Endodermal cell (in vitro differentiated cells): ENCODE measurements at places on chromosomes 11 and 22. TPM values are rescaled to one million over a fixed set of nuclear protein-coding genes. Genes with fewer than 3 reads are reported as not detected.

DNA sequence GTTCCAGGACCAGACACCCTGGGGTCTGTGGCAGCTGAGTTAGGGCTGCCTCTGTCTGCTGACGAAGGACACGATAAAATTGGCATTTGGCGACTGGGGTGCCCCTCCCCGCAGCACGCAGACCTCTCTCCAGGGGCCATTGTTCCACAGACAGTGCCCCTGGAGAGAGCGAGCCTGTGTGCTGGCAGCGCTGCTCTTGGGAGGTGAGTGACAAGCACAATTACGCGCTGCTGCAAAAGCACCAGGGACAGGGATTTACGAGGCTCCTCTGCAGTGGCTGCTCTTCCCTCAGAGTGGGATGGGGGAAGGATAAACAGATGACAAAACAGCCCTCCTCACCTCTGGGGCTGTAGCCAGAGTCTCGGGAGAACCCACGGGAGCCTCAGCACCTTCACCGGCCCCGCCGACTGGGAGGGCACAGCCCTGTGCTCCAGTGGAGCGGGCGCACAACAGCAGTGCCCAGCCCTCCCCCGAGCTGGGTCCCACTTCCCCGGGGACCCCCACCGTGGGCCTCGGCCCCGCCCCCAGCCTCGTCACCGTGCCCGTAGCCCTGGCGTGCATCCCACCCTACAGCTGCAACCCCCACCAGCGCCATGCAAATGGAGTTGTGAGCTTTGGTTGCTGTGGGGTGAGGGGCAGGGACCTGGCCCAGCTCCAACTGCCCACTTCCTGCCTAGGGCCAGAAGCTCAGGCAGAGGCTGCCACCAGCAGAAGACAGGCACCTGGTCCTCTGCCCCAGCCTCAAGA is 19.6 kb downstream of the CHID1 start:
- no peaks in the 10 kb centered on the region for H3K4me1 ChIP-seq
- H3K36me3 ChIP-seq: peaks cover 9% of the 10 kb centered on the region
- H3K27me3 ChIP-seq: no peaks in the 10 kb centered on the region
- no peak for DNase-seq
- H3K27ac ChIP-seq: peak overlapping the region; percentile 59
- H3K4me3 ChIP-seq: no peak overlapping the region

DNA sequence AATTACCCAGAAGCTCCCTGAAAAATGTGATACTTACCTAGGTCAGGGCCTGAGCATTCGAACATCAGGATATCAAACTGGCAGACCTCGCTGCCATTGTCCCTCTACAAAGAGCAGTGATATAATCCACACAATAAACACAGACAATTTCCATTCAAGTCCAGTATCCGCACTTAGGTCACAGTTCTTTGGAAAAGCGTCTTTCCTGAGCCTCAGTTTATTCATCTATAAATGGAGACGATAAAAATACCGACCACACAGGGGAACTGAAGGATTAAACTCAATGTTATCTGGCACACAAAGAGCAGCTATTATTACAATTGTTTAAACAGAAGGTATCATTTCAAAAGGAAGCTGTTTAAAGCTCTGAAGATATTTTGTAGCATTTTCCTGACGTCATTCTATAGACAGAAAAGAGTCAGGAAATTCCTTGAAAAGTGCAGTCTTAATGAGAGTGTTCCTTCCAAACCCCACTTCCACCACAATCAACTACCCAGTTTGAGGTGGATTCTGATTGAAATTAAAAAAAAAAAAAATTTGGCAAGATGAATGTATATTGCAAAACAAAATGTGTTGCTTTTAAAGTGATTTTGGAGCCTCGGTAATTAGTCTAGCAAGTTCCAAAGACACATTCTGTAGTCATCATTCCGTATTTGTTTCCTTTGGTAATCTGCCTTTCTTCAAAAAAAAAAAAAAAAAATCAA is 47.2 kb upstream of the IGSF9B start:
- no peaks in the 10 kb centered on the region for H3K4me1 ChIP-seq
- H3K27me3 ChIP-seq: no peaks in the 10 kb centered on the region
- no peak overlapping the region for H3K27ac ChIP-seq
- DNase-seq: no peak
- no peaks in the 10 kb centered on the region for H3K36me3 ChIP-seq

GRCh38 chr11:63532117-63532516 is 4.5 kb upstream of the PLAAT4 start:
- H3K4me3 ChIP-seq: peak overlapping the region; percentile 16
- no peak overlapping the region for H3K27ac ChIP-seq
- no peak for DNase-seq
- H3K36me3 ChIP-seq: no peaks in the 10 kb centered on the region

GRCh38 chr11:119794141-119794665 is 65.2 kb upstream of the NECTIN1 start:
- DNase-seq: no peak
- no peak overlapping the region for H3K27ac ChIP-seq
- peaks cover 10% of the 10 kb centered on the region for H3K4me1 ChIP-seq
- peaks cover 38% of the 10 kb centered on the region for H3K27me3 ChIP-seq
- no peak overlapping the region for H3K4me3 ChIP-seq

DNA sequence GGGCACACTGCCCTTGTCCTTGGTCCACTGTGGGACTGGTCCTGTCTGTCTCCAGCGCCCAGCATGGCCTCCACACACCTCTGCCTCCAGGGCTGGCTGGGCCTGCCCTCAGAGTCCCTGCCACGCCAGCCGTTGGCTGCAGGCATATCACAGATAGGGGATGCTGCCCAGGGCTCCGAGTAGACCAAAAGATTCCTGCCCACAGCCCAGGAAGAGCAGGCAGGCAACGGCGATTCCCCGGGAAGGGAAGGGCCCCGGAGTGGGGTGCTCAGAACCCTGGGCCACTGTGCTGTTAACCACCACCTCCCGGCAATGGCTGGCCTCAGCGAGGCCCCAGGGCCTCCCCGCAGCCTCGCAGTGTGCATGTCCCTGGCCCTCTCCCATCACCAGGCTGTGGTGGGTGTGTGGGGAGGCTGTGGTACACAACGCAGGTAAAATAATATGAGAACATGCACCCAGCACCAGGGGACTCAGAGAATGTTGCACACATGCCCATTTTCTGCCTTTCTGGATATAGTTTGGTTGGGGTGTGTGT is 2.2 kb downstream of the IFITM5 start:
- no peak overlapping the region for H3K27ac ChIP-seq
- no peak overlapping the region for H3K4me3 ChIP-seq
- peaks cover 5% of the 10 kb centered on the region for H3K4me1 ChIP-seq
- DNase-seq: peak; percentile 35

DNA sequence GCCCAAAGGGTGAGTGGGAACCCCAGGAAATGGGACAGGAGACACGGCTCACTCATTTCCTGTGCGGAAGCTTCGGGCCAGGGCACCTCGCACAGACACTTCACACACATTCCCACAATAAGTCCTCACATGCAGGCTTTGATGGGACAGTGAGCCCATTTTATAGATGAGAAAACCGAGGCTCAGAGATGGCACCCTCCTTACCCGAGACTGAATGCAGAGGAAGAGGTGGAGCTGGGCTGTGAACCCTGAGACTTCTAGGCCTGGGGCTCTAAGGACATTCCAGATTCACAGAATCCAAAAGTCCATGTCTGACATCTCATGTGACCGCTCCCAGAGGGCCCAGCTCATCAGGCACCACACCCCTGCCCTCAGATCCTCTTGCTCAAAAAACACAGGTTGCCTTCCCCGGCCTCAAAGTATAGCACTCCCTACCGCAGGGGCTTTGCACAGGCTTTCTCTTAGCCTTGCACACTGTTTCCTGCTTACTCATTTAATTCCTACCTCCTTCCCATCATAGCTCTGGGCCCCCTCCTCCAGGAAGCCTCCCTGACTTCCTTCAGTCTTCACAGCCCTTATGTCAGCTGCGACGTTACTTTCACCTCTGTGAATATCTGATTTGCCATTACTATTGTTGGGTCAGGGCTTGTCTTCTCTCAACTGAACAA is 57.1 kb upstream of the TCF20 start:
- H3K4me3 ChIP-seq: no peak overlapping the region
- H3K36me3 ChIP-seq: no peaks in the 10 kb centered on the region
- no peak overlapping the region for H3K27ac ChIP-seq
- H3K27me3 ChIP-seq: no peaks in the 10 kb centered on the region
- H3K4me1 ChIP-seq: no peaks in the 10 kb centered on the region

- peaks cover 5% of the 10 kb centered on the region for H3K36me3 ChIP-seq
- H3K27me3 ChIP-seq: no peaks in the 10 kb centered on the region
- DNase-seq: peak; percentile 68
- no peak overlapping the region for H3K4me3 ChIP-seq
- no peaks in the 10 kb centered on the region for H3K4me1 ChIP-seq
Measured at GRCh38 chr22:17807578-17808410, 33.5 kb upstream of the BID start.

- H3K27me3 ChIP-seq: peaks cover 57% of the 10 kb centered on the region
- H3K27ac ChIP-seq: no peak overlapping the region
- no peak overlapping the region for H3K4me3 ChIP-seq
- H3K4me1 ChIP-seq: no peaks in the 10 kb centered on the region
Measured at GRCh38 chr22:50529416-50529896, 356 bp downstream of the TYMP start.

DNA sequence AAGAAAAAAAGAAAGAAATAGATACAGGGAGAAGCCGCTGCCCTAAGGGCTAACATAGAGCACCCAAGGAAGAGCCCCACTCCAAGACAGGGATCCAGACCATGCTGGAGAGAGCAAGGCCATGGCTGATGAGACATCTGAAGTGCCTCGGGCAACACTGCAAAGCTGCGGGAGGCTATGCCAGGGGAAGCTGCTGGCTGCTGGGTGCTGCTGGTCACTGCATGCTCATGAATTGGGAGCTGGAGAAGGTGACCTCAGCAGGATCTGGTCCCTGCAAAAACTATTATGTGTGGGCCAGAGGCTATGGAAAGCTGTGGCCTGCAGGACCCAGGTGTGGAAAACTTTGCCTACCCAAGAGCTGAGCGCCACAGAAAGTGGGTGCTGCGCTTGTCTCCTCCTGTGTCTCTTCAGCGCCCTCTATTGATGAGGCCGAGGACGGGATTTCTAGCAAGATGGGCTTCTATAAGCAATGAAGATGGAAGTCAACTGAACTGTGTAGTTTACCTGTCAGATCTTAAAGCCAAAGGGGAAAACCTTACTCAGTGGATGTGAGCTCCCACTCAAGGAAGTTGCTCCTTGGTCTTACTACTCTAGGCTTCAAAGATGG is 17.3 kb upstream of the SLC29A2 start:
- no peak overlapping the region for H3K27ac ChIP-seq
- peak; percentile 94 for DNase-seq
- H3K27me3 ChIP-seq: peaks cover 8% of the 10 kb centered on the region

GRCh38 chr11:124934862-124935547 is 842 bp downstream of the HEPACAM start:
- H3K36me3 ChIP-seq: no peaks in the 10 kb centered on the region
- H3K4me1 ChIP-seq: no peaks in the 10 kb centered on the region

GRCh38 chr11:29227811-29228210 is 789.0 kb downstream of the KCNA4 start:
- DNase-seq: no peak
- no peaks in the 10 kb centered on the region for H3K36me3 ChIP-seq
- no peak overlapping the region for H3K4me3 ChIP-seq
- H3K27ac ChIP-seq: no peak overlapping the region
- H3K4me1 ChIP-seq: no peaks in the 10 kb centered on the region
- no peaks in the 10 kb centered on the region for H3K27me3 ChIP-seq

DNA sequence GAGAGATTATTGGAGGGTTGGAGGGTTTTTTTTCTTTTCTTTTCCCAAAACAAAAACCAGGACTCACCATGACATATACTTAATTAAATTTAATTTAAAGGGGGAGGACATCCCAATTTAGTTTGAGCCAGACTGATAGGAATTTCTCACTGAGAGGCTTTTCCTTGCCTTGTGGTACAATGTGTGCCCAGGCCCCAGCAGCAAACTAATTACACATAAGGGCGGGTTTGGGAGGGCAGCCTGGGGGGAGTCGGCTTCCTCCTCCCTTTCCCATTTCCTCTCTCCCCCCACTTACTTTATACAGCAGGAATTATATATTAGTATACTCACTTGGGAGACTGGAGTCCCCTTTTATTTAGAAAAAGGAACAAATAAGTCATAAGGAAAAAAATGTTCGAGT is 2.9 kb downstream of the TEAD1 start:
- H3K27ac ChIP-seq: no peak overlapping the region
- peaks cover 10% of the 10 kb centered on the region for H3K36me3 ChIP-seq
- peak; percentile 54 for DNase-seq
- H3K27me3 ChIP-seq: no peaks in the 10 kb centered on the region
- H3K4me1 ChIP-seq: peaks cover 27% of the 10 kb centered on the region

DNA sequence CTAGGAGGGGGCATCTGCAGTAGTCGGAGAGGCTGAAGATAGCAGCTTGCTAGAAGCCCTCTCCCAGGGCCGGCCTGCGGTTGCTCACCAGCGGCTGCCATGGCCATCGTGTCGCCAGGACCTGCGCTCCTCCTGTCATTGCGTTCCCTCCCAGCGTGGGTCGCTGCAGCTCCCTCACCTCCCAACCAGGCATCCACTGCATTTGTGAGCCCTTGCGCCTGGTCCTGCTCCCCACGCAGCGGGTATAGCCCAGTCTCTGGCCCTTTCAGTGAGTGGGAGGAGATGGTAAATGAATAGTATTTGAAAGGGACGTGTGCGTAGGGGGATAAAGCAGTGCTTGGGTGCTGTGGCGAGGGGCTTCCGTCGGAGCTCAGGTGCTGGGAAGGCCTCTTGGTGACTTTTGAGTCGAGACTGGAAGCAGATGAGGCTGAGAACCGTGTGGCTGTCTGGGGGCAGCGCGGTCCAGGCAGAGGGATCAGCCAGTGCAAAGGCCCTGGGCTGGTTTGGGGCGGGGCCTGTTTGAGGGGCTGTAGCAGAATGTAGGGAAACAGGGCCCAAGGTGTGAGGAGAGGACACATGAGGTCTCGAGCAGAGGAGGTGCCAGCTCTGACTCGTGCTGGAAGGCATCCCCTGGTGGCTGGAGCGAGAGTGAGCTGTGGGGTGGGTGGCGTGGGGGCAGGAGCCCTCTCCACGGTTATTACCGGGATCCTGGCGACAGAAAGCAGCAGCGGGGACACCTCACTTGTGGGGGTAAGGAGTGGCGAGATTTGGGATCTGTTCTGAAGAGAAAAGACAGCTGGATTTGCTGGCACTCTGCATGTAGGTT is 39.3 kb downstream of the LRP5 start:
- no peaks in the 10 kb centered on the region for H3K27me3 ChIP-seq
- H3K4me3 ChIP-seq: no peak overlapping the region
- peaks cover 11% of the 10 kb centered on the region for H3K36me3 ChIP-seq
- no peak for DNase-seq
- H3K27ac ChIP-seq: peak overlapping the region; percentile 10

DNA sequence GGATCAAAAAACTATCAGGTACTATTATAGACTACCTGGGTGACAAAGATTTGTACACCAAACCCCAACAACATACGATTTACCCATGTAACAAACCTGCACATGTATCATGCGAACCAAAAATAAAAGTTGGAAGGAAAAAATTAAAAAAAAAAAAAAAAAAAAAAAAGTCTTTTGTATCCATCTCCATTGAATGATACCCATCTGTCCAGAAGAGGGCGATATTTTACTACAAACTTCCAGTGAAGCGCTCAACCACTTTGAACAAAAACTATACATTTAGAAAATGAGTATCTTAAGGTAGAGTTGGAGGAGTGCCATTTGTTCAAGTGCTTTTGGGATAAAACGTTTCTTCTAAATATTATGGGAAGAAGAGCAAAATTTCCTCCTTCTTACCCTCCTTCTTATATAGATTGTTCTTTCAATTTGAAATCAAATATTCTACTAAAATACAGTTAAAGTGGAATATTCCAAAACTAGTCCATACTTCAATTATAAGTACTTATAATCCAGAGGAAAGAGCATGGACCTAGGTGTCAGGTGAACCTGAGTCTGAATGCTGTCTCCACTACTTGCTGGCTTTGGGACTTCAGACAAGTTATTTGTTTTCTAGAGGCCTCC is 23.3 kb downstream of the ARL14EP start:
- no peaks in the 10 kb centered on the region for H3K27me3 ChIP-seq
- H3K4me3 ChIP-seq: no peak overlapping the region
- no peaks in the 10 kb centered on the region for H3K36me3 ChIP-seq
- DNase-seq: no peak
- H3K27ac ChIP-seq: no peak overlapping the region
- no peaks in the 10 kb centered on the region for H3K4me1 ChIP-seq

APOA1 gene
- 74.2 and 91.8 TPM in 2 replicates for total RNA-seq

RCOR2 gene
- total RNA-seq: 45.0 and 46.5 TPM in 2 replicates

OR10D3 gene
- total RNA-seq: 0.23 and 0.37 TPM in 2 replicates

PPP1CA gene
- 212 and 223 TPM in 2 replicates for total RNA-seq
